ENCODE measurements at places on chromosomes 12 and 14. TPM values are rescaled to one million over a fixed set of nuclear protein-coding genes. Genes with fewer than 3 reads are reported as not detected.

The KIF26A gene
- polyA plus RNA-seq, result not detected

The TCL1A gene
- polyA plus RNA-seq, result 0.84 TPM

The PAPLN gene
- 0.10 TPM for polyA plus RNA-seq

The LRRIQ1 gene
- polyA plus RNA-seq, result not detected
